ENCODE measurements at places on chromosomes 7 and 10. TPM values are rescaled to one million over a fixed set of nuclear protein-coding genes. Genes with fewer than 3 reads are reported as not detected.
A peak's percentile ranks its signal among the peaks of the same experiment; 100 is the strongest.

The PPP1R3C gene
- 8.4 TPM for total RNA-seq

The AKR1C4 gene
- not detected for total RNA-seq

The SHTN1 gene
- total RNA-seq = 33.6 TPM

The EPO gene
- not detected for total RNA-seq

The COBL gene
- 66.1 TPM for total RNA-seq

The ANKRD16 gene
- 6.7 TPM for total RNA-seq

The CFAP70 gene
- 0.98 TPM for total RNA-seq

GRCh38 chr7:80548840-80549530 is 37.1 kb upstream of the GNAT3 start:
- DNase-seq = no peak

DNA sequence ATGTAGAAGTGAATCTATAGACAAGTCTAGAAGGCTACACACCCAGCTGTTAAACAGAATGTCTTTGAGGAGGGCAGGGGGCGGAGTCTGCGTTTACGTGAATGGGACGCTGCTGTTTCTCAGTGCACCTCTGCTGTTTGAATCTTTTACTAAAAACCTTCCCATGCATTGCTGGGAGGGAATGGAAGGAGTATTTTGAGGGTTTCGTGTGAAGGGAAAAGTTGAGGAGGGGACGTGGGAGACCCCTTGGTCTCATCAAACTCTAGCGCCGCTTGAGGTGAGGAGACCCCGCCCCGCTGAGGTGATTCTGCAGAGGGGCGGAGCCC is 492 bp upstream of the VCL start:
- DNase-seq = peak; percentile 92

DNA sequence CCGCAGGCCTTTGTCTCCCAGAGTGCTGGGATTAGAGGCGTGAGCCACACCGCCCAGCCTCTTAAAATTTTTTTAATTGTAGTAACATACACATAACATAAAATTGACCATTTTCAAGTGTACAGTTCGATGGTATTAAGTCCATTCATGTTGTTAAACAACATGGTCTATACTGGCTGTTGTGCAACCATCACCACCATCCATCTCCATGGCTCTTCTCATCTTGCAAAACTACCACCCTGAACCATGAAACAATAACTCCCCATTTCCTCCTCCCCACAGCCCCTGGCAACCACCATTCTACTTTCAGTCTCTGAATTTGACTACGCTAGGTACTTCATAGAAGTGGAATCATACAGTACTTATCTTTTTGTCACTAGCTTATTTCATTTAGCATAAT is 7.9 kb upstream of the ZFYVE27 start:
- no peak for DNase-seq

- no peak for DNase-seq
Measured at GRCh38 chr10:28669227-28670173, 7.8 kb upstream of the BAMBI start.

DNA sequence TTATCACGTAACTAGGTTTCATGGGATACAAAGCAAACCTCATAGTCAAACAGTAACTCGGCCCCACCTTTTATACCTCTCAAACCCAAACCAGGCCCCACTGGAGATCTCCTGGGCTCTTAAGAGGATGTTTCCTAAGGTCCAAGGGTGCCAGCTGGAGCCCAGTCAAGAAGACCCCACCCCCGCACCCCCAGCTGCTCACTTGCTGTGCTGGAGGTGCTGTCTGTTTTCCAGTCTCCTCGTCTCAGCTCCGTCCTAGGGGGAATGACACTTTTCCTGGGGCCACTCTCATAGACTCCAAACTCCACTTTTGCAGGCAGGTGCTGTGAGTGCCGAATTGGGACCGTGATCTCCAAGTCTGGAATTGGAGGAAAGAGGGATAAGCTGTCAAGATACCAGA is 22.7 kb upstream of the TM9SF3 start:
- DNase-seq = no peak

- DNase-seq = no peak
Measured at GRCh38 chr7:26843705-26844104, 20.7 kb downstream of the SKAP2 start.

- no peak for DNase-seq
Measured at GRCh38 chr7:15967121-15967520, 280.6 kb upstream of the MEOX2 start.

DNA sequence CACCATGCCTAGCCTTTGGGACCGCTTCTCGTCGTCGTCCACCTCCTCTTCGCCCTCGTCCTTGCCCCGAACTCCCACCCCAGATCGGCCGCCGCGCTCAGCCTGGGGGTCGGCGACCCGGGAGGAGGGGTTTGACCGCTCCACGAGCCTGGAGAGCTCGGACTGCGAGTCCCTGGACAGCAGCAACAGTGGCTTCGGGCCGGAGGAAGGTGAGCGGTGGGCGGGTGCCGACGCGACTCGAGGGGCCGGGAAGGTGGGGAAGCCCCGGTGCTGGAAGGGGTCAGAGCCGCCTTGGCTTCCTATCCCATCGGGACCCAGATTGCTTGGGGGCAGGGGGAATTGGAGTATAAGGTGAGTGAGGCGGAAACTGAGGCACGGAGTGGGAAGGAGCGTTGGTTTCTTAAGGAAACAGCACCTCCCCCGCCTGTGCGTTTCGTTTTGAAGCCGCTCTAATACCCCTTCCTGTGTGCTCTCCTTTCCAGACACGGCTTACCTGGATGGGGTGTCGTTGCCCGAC is 547 bp downstream of the DDIT4 start:
- DNase-seq = no peak

DNA sequence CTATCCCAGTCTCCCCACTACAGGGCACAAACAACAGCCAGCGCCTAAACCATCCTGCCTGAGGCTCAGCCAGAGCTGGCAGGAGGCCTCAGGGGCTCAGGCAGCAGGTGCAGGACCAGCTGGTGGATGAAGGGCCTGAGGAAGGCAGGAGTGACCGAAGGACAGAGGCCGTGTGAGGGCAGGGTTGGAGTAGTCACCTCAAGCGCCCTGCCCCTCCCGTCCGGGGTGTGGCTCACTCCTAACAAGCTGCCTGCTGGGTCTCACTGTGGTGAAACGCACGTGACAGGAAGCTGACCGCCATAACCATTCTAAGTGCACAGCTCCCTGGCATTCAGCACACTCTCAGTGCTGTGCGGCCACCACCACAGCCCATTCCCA is 281.1 kb downstream of the ELFN1 start:
- peak; percentile 60 for DNase-seq

- no peak for DNase-seq
Measured at GRCh38 chr10:82742478-82742877, 867.5 kb downstream of the NRG3 start.

GRCh38 chr10:13668126-13668525 is 81.4 kb downstream of the PRPF18 start:
- DNase-seq = no peak

GRCh38 chr10:14380746-14381145 is 50.0 kb upstream of the FRMD4A start:
- no peak for DNase-seq

DNA sequence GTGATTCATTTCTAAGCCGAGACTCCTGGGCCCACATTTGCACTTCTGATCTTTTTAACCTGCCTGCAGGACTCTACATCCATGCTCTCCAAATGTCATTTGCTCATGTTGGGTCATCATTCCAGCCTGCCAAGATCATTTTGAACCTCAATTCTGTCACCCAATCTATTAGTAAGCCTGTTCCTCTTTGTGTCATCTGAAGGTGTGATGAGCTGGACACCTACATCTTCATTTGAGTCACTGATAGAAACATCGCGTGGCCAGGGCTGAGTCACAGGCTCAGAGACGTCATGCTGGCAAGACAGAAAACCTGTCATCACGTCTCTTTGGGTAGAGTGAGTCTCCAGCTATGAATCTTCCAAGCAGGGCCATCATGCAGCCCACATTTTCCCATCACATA is 65.3 kb upstream of the SLF2 start:
- DNase-seq = no peak

- no peak for DNase-seq
Measured at GRCh38 chr10:481628-482027, 207.8 kb downstream of the DIP2C start.

DNA sequence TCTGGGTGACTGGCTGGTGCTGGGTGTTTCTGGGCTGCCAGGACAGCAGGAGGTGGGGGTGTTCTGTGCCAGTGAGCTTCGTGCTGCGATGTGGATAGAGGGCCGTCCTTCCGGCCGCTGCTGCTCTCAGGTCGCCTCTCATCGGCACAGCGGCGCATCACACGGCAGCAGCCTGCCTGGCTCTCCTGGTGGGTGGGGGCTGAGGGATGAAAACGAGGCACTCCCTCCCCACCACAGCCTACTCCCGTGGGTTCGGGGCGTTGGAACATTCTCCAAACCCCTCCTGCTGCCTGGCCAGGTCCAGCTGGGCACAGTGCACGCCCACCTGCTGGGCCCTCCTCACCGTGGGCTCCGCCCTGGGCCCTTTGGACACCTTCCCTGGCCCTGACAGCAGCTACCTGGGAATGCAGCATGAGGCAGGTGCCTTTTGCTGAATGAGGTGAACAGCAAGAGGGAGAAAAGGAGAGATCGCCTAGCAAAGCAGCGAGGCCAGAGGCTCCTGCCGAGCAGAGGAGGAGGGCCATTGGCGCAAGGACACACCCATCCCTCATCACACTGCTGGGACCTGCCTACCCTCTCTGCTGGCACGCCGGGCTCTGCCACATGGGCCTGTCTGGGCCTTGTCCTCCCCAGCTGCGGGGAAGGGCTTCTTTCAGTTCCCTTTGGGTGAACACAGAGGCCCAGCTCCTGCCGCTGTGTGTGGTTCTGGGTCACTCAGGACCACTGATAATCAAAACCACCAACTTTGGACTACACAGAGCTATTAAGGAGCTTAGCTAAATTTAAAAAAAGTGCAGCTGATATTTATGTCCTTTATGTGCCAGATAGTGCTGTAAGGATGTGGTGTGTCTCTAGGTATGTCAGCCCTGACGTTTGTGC is 33.4 kb downstream of the INPP5A start:
- DNase-seq = peak; percentile 66

DNA sequence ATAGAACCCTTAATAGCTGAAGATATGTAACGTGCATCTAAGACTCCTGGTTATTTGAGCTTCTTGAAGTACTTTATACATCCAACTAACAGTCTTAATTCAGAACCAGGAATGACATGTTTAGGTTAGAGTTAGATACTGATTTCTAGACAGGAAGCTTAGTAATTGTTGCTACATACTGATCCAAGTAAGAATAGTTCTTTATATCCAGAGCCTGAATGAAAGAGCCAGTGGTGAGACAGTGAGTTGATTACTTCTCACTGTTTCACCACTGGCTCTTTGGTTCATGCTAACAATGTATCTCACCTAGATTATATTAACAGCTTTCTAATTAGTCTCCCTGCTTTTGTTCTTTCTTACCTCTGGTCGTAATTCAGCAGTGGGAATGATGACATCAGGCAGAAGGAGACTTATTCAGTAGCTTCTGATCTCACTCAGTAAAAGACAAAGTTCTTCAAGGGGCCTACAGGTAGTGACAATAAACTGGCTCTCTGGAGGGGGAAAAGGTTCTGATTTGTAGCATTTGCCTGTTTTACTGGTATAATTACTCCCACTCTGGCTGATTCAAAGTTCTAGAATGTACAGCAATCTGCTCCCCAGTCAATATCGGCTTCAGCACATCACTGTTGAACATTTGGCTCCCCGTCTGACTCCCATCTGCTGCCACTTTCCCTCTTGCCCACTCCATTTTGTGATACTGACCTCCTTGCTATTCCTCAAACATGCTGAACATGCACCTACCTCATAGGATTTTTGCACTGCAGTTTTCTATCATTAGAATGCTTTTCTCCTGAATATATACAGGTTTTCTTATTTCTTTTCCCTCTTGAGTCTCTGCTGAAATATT is 29.1 kb downstream of the MCU start:
- no peak for DNase-seq

GRCh38 chr10:43208147-43209073 is 58.5 kb downstream of the RASGEF1A start:
- DNase-seq = peak; percentile 16

Data from left colon (tissue), 2 donors.